ENCODE measurements at places on chromosomes 2 and 18.

- DNase-seq, result no peak
Observed at GRCh38 chr2:236177967-236178889, 10.0 kb upstream of the GBX2 start.

DNA sequence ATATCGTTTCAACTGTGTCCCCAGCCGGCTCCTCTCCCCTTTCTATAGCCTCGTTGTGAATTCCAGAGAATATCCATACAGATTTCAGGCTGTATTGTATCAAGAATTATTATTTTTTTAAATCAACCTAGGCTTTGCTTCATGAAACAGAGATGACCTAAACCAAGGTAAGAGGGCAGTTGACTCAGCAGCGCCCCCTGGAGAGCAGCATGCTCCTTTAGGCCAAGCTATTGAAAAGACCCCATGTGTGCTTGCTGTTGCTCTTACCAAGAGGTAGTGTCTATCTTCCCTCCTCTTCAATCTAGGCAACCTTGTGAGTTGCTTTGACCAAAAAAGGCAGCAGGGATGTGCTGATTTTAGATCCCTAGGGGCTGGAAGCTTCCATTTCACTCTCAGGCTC lies 426.7 kb upstream of the SMIM21 start:
- no peak for DNase-seq

- DNase-seq, result no peak
Observed at GRCh38 chr18:25126751-25127150, 225.2 kb downstream of the ZNF521 start.

GRCh38 chr2:98948956-98949739 lies 13.1 kb upstream of the CRACDL start:
- DNase-seq, result no peak

- DNase-seq, result no peak
Observed at GRCh38 chr2:10269291-10269690, 33.4 kb upstream of the HPCAL1 start.

DNA sequence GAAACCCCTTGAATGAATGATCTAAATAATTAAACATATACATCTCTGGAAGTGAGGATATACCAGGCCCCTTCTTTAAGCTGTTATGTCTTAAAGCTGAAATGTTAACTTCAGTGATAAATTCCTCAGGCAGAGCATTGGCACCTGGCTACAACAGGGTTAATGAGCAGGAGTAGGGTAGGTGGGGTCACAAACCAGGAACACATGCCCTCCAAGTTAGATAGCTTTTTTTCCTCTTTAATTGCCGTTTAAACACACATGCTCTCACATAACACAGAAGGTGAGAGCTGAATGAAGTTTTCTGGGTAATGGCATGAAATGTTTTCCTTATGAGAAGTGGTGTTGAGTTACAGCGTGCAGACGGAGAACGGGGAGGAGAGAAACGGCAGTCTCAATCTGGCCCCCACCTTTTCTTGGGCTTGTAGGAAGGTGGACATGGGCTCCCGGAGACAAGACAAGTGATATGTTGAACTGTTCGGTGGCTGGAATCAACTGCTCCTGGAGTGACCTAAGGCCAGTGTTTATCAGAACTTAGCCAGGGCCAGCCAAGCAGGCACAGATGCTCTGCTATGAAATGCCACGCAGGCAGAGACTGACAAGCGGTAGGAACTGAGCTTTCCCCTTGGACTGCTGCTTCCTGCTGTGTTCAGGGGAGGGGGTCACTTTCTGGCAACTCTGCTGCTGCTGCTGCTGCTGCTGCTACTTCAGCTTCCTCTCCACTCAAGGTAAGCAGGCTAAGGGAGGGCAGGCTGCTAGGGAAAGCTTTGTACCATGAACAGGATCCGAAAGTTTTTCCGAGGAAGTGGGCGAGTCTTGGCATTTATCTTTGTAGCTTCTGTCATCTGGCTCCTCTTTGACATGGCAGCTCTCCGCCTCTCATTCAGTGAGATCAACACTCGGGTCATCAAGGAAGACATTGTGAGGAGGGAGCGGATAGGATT lies at the start of gene GALNT5:
Gene GALNT5 (plus strand): TSS at position 394 of the 941 bp plus-strand sequence. CDS start 378 bp downstream, at position 772.
- no peak for DNase-seq

DNA sequence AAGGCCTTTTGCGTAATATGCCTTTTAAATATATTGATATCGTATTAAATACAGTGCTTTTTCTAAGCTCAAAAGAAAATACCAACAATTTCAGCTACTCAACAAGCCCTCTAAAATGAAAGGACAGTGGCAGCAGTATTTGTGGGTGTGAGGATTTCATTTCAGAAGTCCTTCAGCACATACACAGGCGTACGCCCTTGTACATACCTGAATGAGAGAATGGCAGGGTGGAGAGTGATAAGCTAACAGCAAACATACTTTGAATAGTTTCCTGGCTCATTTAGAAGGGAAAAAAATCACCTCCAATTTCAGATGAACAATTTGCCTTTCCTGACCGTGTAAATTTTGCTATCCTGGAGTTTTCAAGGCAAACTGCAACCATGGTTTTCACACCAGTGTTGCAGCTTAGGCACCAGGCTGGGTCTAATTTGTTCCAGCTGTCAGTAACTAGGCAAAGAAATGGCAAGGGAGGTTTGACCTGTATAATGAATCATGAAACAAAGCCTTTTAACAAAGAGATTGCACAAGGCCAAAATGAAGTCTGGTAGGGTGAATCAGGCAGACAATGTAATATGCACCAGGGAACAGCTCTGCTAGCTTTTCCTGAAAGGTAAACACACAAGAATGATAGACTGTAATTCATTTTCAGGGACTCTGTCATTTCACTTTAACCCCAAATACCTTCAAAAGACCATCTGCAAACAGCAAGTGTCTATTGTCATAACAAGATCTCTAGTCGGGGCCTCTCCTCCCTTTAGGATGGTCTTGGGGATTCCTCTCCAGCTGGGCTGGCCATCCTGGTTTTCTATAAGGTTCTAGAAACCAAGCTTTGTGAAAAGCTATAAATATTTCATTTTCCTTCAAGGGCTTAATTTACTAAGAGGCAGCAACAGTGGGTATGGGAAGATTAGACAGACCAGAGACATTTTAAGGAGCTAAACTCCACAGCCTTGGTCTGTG lies 11.5 kb downstream of the ANKRD29 start:
- DNase-seq, result peak; percentile 51

DNA sequence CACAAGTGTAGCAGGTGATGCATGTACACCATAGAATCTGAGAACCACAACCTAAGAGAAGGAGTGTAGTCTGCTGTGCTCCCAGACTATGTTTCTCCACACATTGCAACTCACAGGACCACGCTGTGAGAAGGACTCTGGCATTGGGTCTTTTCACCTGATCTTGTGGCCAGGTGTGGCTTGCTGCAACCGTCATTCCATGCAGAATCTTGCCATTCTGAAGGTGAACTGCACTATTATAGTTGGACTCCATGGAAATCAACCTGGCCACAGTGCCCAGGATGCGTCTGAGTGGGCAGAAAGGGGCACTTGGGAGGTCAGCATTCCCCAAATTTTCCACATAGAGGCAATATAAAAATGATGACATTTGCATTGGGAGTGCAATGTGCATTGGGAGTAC lies 122.2 kb downstream of the CAPN13 start:
- no peak for DNase-seq

GRCh38 chr2:99101697-99102096 lies 39.8 kb upstream of the C2orf15 start:
- no peak for DNase-seq

- DNase-seq, result peak; percentile 77
Observed at GRCh38 chr2:33134086-33134771, 187.5 kb downstream of the LTBP1 start.

DNA sequence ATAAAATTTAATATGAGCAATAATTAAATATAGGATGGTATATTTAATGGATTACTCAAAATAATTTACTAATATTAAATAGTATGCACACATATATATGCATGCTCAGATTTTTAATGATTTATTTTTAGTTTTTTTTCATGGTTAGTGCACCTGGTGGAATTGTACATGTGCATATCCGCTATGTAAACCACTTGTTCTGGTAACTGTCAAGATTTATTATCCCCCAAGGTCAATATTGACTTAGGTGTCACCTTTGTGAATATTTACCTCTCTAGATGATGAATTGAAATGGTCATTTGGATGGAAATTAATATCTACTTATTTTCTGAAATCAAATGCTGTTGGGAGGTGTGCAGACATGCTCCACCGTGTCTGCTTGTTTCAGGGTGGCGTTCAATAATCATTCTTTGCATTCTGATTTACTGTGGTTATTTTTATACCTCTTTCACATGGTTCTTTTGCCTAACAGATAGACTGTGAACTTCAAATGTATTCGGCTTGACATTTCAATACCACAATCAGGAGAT lies 14.7 kb downstream of the CNTNAP5 start:
- DNase-seq, result no peak

- DNase-seq, result no peak
Observed at GRCh38 chr2:165157160-165157559, 46.7 kb downstream of the SCN3A start.

DNA sequence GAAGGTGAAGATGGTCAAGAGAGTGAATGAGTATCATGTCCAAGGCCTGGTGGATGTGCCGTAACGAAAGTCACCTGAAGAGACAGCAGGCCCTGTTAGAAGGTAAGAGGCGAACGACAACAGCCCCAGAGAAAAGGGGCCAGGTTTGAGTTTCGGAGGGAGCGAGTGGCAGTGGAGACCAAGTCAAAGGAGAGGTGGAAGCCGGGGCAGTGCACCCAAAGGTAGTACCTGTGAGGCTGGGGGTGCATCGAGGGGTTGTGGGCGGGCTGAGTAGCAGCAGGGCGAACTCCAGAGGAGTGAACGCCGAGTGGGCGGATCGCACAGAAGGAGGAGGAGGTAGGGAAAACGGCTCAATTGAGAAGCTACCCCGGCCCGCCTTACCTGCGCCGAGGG lies 358 bp downstream of the USP37 start:
- DNase-seq, result no peak

DNA sequence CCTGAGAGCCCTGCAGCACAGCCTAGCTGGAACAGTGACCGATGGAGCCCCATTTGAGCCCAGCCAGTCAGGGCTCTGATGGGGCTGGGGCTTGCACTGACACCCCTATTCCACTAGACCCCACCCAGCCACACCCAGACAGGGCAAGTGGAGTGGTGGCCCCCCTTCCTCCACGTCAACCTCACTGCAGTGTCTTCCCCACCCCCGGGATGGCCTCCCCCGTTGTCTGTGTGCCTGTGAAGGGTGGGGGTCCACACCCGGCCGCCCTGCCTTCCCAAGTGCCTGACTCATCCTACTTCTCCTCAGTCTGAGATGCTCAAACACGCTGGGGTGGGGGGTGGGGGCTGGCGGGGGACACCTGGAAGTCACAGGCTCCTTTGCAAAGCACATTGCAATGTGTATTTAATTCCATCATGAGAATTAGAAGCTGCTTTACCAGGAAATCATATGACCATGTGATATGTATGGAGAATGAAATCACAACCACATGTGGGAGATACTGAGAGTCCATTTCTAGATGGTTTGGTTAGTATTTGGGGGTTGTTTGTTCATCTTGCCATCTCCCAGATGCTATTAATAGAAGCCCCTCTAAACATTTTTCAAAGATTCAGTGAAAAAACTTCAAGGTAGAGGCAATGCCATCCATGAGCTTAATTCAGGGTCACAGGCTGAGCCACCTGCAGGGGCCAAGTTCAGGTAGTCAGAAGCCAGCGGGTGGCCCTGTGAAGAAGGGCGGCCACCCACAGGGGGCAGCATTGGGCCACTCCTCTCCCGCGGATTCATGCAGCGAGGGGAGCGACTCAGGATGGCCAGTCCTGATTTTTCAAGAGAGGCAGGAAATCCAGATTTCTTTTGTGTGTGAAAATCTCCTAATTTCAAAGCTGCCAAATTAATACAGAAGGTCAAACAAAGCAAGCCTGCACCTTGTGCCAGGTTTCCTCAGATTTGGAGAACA lies 22.7 kb upstream of the GMPPA start:
- no peak for DNase-seq

DNA sequence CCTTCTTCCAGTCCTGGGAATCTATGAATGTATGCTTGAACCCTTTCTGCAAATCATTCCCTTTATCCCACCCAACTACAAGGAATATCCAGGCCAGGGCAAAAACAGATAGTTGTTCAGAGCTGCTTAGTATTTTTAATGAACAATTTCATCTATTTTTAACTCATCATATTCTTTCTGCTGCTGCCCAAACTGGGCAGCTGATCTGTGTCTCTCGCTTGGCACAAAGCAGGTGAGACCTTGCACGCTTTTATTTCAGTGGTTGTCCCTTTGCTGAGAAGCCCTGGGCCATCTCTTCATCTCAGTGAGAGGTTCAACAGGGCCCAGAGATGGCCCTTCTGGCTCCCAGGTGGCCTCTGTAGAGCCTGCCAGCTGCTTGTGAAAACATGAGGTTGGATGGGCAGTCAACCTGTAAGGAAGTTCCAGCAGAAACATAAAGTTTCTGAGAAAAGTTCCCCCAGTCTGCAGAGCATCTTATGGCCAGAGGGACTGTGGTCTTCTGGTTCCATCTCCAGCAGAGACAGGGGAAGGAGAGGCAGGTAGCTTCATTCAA lies 57.5 kb downstream of the MYCN start:
- no peak for DNase-seq

DNA sequence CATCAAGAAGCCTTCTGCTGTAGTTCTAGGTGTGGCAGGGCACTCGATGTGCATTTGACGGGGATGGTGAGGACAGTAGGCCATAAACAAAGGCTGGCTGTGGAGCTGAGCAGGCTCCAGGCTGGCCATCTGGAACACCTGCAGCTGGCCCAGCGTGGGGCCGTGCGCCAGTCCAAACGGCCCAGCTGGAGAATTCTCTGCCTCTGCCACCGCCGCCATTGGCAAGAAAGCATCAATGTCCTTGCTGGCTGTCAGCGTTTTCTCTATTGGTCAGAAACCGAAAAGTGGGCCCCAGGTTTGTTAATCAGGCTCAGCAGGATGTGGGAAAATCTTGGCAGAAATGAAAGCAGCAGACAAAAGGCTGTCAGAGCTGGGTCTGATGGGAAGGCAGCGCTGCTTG lies 24.0 kb upstream of the CTIF start:
- DNase-seq, result no peak

DNA sequence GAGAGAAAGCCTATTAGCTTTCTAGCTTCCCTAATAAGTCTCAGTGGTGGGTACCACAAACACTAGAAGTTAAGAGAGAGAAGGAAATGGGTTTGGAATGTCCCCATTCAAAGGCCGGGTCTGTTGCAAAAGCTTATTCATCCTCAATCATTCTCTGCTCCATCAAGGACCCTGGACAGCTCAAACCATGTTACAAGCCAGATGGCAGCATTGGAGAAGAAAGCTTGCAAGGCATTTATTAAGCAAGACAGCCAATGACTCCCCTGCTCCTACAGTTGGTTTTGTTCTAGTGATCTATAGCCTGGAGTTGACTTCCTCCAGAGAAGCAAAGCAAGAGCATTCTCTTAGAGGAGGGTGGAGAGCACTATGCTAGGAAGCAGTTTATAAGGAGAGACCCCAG lies 86.9 kb upstream of the LMAN1 start:
- DNase-seq, result no peak

Measured in epithelial cell of prostate (primary cell).